ENCODE measurements at places on chromosomes 7 and 10.

DNA sequence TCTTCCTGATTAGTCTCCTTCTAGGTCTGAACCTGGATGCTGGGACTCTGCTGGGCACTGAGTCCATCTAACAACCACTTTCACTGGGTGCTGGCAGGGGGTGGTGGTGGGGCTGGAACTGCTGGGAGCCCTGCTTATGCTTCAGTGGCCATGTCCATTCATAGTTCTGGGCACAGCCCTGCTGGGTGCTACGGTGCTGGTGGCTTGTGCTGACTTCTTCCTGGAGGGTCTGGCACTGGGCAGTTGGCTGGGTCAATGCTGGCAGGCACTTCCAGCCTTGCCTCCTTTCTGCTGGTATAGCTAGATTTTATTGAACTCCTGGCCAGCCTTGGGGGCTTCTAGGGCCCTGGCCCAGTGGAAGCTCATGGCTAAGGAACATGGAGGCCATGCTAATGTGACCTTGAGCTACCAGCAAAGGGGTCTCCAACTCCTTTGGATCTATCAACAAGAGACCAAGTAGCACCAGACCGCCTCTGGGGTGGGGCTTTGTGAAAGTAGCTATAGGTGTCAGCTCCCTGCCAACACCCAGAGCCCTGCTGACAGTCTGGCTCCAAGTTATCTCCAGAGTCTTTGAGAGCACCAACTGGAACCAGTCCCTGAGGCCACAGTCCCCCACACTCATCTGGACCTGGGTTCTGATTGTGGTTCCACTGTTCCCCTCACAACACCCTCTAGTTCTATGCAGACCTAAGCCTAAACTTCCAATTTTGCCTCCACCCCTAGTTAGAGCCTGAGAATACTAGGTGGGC lies 99.6 kb downstream of the MAGI2 start:
- ATAC-seq, result no peak

- ATAC-seq, result peak; percentile 80
Measured at GRCh38 chr7:22726907-22727713, at the start of gene IL6. TSS of gene IL6 (plus strand) at chr7:22727200. CDS start at chr7:22727263, 63 bp downstream.

- peak; percentile 19 for ATAC-seq
Measured at GRCh38 chr7:42068554-42069280, 168.3 kb downstream of the GLI3 start.

GRCh38 chr7:105286441-105286840 lies 102.3 kb downstream of the SRPK2 start:
- ATAC-seq, result peak; percentile 55

DNA sequence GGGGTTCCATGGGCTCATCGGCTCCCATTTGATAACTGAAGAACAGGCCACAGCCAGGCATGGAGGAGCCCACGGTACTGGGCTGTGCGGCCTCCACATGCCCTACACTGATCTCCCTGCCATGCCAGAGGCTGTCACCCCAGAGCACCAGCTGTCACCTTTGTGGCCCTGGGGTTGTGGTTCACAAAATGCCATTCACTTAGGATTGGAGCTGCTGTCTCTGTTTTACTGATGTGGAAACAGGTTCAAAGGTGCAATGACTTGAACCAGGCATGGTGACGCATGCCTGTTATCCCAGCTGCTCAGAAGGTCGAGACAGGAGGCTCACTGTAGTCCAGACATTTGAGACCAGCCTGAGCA lies 4.3 kb upstream of the UPK3B start:
- ATAC-seq, result no peak

GRCh38 chr7:149865437-149865836 lies 8.3 kb upstream of the ATP6V0E2 start:
- no peak for ATAC-seq

- no peak for ATAC-seq
Measured at GRCh38 chr10:15445006-15445390, 73.9 kb upstream of the FAM171A1 start.

DNA sequence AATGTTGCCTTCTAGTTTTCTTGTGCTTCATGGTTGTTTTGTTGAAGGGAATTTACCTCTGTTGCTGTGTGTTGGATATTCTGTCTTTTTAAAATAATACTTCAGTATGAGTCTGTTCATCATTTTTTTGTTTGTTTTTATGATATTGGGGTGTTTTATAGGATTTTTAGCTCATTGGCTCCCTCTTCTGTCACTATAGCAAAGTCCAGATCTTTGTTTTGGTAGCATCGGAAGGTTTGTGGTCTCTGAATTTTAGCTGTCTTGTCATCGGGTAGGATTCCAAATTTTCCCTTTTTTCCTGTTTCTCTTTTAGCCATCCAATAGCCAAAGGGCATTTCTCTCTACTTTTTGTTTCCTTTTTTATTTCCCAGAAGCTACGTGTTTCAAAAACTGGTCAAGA lies 91.4 kb downstream of the EXOC4 start:
- no peak for ATAC-seq

GRCh38 chr7:151451626-151452571 lies 12.0 kb upstream of the CRYGN start:
- ATAC-seq, result no peak

DNA sequence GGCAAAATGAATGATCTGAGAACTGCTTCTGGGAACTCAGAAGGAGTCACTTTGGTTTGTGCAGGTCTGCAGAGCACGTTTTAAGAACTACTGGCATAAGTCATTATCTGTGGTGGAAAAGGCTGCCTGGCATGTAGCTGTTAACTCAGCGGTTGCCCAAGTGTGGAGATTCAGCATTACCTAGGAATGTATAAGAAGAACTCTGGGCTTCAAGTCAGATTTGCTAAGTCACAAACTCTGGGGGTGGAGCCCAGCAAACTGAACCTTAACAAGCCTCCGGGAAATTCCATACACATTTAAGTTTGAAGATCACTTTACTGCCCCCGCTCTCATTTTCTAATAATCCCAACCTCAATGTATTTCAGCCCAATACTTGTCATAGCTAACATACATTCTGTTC lies 31.1 kb downstream of the PLXDC2 start:
- no peak for ATAC-seq

GRCh38 chr7:96173781-96174180 lies 148.1 kb downstream of the SLC25A13 start:
- ATAC-seq, result no peak

GRCh38 chr10:119208553-119208940 lies 1.2 kb downstream of the GRK5 start:
- no peak for ATAC-seq

- no peak for ATAC-seq
Measured at GRCh38 chr10:43110338-43111071, 27.7 kb upstream of the CSGALNACT2 start.

DNA sequence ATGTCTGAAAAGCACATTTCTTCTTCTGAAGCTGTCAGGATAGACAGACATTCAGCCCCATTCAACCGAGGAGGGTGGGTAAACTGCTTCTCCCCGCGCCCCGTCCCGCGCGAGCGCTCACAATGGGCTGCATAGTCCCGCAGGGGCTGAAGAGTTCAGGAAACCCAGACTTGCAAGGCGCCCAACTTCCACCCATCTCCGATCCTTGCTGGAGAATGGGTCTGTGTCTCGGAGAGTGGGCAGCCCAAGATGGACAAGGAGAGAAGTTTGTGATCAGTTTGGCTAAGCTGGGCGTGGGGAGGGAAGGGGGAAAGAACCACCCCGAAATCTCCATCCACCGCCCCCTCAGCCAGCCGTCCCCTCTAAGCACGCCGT lies 686 bp downstream of the AASS start:
- ATAC-seq, result peak; percentile 15

- no peak for ATAC-seq
Measured at GRCh38 chr10:80057171-80057570, 21.3 kb upstream of the TMEM254 start.

DNA sequence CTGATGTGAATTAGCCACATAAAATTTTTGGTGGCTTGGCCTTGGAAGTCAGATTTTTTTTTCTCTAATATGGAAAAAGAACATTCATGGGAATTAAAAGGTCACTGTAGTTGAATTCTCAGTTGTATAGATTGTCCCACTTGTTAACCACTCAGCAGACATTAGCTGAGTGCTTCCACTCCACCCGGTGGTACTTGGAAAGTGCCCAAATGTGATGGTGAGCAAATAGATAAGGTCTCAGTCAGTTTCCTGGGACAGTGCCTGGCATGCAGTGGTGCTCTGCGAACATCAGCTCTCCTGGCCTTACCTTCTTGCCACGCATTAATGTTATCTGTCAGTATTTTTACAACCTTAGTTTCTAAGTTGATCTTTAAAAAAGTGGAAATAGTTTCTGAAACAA lies 1.4 kb downstream of the ATP5F1C start:
- ATAC-seq, result no peak

DNA sequence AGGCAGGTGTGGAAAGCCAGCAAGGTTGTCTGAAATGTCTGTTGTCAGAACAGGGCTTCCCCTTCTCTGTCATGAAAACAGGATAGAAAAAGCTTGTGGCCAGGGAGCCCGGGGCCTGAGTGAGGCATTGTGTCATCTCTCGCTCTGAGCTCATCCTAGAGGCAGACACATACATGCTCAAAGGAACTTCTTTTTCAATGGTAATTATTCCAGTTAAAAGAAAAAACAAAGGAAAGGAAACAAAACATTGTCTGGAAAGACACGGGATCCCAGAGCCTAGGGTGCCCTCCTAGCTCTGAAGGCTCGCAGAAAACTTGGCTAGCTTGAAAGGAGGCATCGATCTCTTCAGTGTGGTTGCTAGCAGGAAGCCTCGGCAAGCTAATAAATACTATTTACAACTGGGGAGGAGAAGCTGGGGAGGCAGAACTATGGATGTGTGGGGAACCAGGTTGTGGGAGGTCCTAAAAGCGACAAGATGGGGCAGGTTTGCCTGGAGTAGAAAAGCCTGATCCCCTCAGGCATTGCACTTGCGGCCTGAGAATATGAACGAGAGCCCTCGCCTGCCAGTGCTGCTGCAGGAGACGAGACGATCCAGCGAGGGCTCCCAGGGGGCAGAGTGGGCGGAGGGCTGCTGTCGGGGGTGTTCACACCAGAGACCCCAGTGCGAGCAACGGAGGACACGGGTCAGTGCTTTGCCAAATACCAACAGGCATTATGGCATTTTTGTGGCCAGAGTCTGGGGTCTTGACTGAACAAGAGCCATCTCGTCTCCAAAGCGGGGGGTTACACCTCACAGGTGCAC lies 32.8 kb upstream of the DGKI start:
- peak; percentile 86 for ATAC-seq

DNA sequence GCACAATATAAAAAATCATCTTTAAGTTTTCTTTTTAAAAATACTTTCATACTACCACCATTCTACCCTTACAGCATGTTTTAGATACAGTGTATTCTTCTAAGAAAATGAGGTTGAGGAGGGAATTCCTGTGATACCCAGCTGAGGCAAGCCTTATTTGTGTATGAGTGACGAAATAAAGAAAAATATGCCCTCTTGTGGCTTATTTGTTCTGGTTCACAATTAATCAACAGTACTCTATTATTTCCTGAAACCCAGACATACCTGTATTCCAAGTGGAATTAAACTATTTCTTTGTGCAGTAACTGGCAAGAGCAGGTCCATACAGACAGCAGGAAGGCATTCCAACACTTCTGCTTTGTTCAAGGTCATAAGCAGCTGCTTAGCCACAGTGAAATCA lies 4.5 kb upstream of the SEMA3D start:
- no peak for ATAC-seq

All from motor neuron (in vitro differentiated cells).